ENCODE measurements at places on chromosomes 1 and 21.

DNA sequence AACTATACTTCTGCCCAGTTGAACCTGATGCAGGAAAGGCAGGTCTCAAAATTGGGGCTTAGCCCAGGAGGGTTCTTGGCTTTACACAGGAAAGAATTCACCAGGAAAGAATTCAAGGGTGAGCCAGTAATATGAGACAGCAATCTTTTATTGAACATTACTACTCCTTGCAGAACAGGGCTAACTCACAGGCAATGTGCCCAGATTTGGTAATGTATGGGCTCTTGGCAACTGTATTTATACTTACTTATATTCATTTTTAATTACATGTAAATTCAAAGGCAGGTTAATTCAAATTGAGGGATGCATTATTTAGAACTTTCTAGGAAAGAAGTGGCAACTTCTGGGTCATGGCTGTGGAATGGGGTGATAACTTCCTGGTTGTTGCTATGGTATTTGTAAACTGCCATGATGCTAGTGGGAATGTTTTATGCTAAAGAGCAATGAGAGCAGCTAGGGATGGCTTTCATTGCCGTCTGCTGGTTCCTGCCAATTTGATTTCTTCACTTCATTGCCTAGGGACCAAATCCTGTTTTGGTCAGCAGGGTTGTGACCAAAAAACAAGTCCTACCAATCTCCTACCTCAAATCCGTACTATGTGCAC is 107.5 kb downstream of the CHRM3 start:
- no peak for DNase-seq

DNA sequence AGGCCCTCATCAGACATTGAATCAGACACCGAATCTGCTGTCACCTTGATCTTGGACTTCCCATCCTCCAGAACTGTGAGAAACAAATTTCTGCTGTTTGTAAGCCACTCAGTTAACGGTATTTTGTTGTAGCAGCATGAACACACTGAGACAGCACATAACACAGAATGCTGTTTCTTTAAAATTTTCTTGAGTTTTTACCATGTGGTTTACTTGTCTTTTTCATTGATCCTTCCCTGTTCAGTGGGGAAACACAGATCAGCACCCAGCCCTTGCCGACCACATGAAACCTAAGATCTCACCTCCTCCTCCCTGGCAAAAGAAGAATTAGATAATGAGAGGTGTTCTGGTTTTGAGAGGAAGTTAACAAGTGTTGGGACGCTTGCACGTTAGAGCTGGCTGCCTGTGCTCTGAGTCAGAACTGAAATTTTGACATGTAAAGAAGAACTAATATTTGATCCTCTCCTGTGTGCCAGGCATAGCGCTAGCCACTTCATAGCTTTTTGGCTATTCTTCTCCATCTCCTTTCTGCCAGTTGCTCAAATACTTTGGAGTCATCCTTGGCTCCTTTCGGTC is 179.6 kb downstream of the DHRS3 start:
- no peak for DNase-seq

GRCh38 chr1:77412820-77413530 is 131.2 kb downstream of the AK5 start:
- no peak for DNase-seq

DNA sequence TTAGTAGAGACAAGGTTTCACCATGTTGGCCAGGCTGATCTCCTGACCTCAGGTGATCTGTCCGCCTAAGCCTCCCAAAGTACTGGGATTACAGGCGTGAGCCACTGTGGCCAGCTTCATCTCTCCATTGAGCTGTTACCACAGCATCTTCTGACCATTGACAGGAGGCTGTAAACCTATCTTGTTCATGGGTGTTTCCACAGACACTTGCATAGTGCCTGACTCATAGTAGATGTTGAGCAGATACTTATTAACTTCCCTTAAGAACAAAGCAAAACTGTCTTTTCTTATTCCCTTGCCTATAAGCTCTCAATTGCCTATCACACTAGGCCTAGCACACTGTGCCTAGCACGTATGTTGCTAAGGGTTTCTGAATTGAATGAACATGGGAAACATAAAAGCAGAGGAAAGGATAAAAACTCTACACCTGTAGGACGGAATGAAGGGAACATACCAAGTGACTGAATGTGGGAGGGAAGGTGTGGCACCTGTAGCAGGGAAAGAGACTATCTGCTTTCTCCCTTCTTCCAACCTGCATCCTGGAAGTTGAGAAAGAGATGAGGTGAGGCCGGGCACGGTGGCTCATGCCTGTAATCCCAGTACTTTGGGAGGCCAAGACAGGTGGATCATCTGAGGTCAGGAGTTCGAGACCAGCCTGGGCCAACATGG is 1.2 kb upstream of the C1orf54 start:
- DNase-seq = no peak

- DNase-seq = no peak
Observed at GRCh38 chr1:63773496-63773814, 362 bp upstream of the ROR1 start.

GRCh38 chr1:17420391-17420918 is 19.0 kb downstream of the RCC2 start:
- DNase-seq = no peak
